D341Med (cell line): ENCODE measurements at places on chromosomes 1 and 21.

- peak; percentile 59 for DNase-seq
These were observed 25.6 kb downstream of the ALPL start for GRCh38 chr1:21534674-21535378.

DNA sequence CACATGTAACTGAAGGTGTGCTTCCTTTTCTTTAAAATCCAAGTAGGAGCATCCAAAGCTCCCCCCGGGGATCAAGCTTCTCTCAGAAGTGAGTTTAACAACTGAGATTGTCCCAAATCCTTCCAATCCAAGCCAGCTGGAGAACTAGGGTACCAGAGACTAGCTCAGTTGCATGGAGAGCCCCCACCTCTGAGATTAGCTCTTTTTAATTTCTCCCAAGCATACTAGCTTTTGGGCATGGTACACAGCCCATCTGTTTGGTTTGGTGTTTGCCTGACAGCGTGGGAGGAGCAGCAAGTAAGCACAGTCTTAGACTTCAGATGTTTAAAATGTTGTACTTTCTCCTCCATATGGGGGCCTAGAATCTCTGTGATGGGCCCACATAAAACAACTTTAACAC lies 142.8 kb downstream of the ASTN1 start:
- DNase-seq, result no peak

DNA sequence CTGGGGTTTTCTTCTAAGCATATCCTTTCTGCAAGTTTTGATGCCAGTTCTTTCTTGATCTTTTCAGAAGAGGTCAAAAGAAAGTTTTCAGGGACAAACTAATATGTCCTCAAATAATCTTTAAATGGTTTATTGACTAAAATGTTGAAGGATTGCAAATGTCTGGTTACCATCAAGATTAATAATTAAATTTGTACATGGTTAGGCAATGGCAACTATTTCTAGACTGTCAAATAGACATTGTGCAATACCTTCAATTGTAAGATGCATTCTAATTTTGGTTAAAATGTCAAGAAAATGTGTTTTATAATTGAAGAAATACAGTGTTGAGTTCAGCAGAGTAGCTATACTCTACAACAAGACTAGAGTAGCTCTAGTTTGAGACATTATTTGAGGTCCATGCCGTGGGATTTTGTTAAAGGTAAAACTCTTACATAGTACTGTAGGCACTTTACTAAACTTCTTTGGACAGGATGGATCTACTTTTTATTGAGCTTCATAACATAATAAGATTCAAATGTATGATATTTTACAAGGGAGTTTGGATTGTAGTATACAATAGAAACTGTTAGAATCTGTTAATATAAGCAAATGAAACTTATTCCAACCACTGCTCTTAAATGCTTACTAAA lies 22.6 kb downstream of the MAEL start:
- no peak for DNase-seq

GRCh38 chr1:5680600-5680999 lies 311.6 kb downstream of the NPHP4 start:
- no peak for DNase-seq

GRCh38 chr1:238252033-238252802 lies 361.5 kb upstream of the ZP4 start:
- DNase-seq, result peak; percentile 73

DNA sequence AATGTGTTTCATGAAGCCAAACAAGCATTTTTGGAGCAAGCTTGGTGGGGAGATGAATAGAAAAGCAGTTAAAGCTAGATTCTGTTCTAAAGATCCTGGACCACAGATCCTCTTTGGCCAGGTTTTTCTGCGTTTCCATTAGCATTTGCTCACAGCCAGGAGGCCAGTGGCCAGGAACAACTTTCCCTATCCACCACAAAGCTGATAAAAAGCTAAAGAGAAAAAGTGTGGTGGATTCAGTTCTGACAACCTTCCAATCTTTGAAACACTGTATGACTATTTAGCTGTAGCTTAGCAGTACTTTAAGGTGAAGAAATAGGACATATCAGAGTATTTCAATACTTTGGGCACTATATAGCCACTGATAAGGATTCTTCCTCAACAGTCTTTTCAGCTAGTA lies 3.0 kb upstream of the NEK7 start:
- DNase-seq, result no peak

- no peak for DNase-seq
These were observed 185.9 kb downstream of the CACNA1E start for GRCh38 chr1:181669246-181669645.

DNA sequence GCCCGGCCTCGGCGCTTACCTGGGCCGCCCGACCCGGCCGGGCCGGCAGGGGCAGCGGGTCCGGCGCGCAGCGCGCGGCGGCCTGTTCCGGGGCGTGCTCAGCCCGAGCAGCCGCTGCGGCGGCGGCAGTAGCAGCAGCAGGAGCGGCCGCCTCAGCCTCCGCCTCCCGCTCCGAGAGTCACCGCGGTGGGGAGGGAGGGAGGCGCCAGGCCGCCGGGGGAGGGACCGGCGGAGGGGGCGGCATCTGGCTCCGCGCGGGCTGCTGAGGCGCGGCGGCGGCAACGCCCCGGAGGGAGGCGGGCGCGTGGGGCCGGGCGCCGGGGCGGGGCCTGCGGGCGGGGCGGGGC lies at the start of gene CTNNBIP1:
TSS of gene CTNNBIP1 (minus strand) at position 194 of the 347 bp plus-strand sequence. CDS start 38,205 bp downstream, outside the sequence.
- no peak for DNase-seq

GRCh38 chr1:27628712-27629111 lies 6.3 kb downstream of the FGR start:
- no peak for DNase-seq

GRCh38 chr1:2840036-2840809 lies 38.7 kb upstream of the TTC34 start:
- no peak for DNase-seq

DNA sequence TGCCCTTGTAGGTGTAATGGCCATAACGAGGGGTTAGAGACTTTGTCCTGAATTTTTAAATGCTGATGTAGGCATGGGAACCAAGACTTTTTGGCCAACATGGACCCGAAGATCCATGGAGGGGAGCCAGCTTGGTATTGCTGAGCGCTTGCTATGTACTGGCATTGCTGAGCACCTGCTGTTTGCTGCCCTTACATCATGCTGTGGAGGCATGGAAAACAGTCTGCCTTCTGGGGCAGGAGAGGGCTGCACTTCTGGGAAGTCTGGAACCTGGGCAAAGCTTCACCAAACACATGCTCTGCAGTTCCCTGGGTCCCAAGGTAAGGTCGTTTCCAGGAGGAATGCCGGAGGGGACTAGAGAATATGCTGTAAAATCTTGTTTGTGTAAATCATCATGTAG lies 86.3 kb upstream of the CNIH3 start:
- DNase-seq, result no peak

GRCh38 chr1:172449585-172450523 lies 6.0 kb upstream of the PIGC start:
- DNase-seq, result peak; percentile 86

DNA sequence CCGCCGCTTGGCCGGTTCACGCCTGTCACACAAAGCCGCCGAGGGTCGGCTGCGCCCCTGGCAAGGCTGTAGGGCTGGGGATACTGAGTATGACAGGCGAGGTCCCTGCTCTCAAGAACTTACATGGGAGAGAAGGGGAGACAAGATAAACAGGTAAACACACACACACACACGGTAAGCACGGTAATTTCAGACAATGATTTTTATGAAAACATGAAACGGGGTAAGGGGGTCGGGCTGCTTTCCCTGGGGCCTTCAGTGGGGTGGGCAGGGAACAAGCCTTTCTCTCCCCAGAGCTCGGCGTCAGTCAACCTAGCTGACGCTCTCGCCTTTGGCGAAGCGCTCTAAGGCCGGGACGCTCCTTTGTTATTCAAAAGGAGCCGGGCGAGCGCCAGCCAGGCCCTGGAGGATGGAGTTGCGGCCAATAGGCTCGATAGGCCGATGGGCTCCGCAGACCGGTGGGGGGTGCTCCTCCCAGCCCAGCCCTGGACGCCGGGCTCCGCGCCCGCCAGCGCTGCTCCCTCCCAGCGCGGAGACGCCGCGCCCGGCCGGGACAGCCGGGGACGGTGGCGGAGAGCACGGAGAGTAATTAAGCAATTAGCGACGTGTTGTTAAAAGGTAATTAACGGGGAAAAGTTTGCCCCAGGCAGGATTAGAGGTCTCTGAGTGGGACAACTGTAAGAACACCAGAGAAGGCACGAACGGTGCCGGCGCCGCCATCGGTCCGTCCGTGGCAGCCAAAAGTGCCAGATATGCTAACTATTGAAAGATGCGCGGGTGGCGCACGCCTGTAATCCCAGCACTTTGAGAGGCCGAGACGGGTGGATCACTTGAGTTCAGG lies 950 bp upstream of the INKA2 start:
- peak; percentile 74 for DNase-seq

- DNase-seq, result no peak
These were observed 317.2 kb upstream of the NFIA start for GRCh38 chr1:60765204-60765603.

DNA sequence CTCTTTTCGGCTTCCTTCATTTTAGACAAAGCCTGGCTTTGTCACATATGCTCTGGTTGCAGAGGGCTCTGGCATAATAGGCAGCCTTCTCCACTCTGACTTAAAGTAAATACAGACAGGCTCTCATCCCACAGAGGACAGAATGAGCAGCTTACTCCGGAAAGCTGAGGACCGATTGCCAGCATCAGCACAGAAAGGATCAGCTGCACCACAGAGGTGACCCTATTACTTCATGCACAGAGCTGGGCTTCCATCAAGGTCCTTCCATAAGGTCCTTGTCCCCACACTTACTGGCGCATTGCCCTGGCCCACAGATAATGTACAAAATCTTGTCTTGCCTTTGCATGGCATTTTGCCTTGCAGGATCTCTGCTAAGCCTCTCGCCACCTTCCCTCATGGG lies 67.6 kb downstream of the SEC16B start:
- no peak for DNase-seq

GRCh38 chr1:188194916-188195315 lies 1366.2 kb downstream of the PLA2G4A start:
- no peak for DNase-seq
